HFFc6 (cell line): ENCODE measurements at places on chromosomes 2 and 18.

- DNase-seq: no peak
Measured at GRCh38 chr2:133061874-133062593, 392.0 kb upstream of the LYPD1 start.

- DNase-seq: no peak
Measured at GRCh38 chr2:38293152-38293865, 83.8 kb downstream of the ATL2 start.

GRCh38 chr2:156476850-156477206, 40.6 kb downstream of the GPD2 start:
- peak; percentile 66 for DNase-seq

DNA sequence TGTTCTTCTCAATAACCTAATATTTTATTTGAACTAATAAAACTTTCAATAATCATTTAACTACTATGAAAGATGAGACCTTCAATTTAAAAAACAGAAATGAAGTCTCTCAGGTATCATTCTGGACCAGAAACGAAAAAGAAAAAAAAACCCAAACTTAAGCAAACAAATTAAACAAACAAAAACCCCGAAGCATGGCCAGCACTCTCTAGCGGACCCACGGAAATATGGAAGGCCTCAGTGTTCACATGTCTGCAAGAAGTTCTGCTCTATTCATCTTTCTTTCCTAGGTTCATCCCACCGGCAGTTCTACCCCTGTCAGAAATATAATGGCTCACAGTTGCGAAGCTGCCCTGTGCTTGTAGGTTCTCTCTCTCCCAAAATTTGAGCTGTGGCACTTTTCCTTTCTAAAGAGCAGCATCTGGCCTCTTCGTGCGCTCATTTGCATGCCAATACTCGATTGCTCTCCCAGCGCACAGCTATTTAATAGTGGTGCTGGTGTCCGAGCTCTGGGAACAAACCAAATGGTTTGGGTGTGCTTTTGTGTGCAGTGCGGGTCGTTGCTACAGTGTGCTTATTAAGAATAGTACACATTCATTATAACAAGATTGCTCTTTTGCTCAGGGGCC, 129.0 kb upstream of the ZEB2 start:
- no peak for DNase-seq

DNA sequence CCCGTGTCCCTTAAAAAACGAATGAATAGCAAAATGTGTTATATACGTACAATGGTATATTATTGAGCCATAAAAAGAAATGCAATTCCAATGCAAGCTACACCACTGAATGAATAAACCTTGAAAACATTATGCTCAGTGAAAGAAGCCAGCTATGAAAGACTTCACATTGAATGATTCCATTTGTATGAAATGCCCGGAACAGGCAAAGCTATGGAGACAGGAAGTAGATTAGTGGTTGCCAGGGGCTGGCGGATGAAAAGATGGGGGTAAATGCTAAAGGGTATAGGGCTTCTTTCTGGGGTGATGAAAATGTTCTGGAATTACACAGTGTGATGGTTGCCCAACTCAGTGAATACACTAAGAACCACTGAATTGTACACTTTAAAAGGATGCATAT, 113.3 kb downstream of the NOL10 start:
- DNase-seq: no peak

DNA sequence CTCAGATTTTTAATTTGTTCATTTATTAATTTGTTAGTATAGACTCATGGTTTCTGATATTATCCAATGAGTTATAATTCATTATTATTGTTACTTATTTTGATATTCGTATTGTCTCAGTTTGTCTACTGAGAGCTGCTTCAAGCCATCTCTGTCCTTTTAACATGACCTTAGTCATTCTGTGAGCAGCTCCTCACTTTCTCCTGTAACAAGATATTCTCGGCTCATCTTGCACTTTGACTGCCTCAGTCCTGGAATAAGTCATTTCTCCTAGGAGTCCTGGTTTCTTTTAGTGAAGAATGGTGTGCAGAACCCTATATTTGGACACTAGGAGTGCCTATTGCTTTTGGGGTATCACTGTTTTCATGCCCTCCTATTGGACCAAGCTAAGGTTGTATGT, 13.2 kb downstream of the ASB1 start:
- peak; percentile 19 for DNase-seq

- DNase-seq: no peak
Measured at GRCh38 chr18:41974796-41975201, 19.8 kb downstream of the PIK3C3 start.

DNA sequence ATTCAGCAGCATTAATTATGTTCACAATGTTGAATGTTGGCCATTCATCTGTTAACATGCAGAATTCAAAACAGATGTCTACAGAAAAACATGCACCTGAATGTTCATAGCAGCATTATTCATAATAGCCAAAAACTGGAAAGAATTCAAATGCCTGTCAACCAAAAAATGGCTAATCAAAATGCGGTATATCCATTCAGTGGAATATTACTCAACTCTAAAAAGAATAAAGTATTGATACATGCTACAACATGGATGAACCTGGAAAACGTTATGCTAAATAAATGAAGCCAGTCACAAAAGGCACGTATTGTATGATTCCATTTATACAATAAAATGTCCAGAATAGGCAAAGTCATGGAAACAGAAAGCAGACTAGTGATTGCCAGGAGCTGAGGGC, 68.0 kb downstream of the CCDC88A start:
- DNase-seq: no peak

GRCh38 chr2:158688721-158689120, 106.4 kb upstream of the DAPL1 start:
- DNase-seq: peak; percentile 35

DNA sequence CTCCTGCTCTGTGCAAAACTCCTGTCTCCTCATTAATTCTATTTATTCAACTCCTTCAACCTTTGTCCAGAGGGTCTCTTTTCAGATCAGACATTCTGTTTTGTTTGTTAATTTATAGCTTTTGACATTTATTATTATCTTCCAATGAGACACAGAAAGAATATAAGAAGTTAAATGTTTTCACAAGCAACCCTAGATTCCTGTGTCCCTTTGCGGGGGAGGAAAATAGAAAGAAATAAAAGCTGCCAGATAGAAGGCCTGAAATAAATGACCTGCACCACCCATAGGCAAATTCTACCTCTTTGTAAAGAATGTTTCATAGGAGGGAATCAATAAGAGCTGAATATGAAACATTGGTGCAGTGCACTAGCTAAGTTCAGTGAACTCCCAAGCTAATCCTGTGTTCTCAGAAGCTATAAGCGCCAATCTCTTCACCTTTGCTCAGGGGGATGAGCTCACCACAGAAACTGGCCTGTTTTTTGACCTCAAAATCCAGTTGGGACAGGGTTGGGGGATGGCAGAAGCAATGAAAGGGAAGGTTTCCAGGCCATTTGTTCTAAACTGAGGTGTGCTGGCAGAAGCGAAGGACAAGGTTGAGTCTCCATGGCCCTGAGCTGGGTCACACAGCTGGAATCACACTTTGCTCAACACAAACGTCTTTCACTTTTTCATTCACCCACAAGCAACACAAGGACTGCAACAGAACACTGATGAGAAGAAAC, 258.6 kb downstream of the NRXN1 start:
- DNase-seq: no peak

- no peak for DNase-seq
Measured at GRCh38 chr18:48216639-48217257, 192.4 kb downstream of the ZBTB7C start.

- DNase-seq: peak; percentile 47
Measured at GRCh38 chr2:96485751-96486651, 19.2 kb downstream of the NEURL3 start.

- DNase-seq: no peak
Measured at GRCh38 chr2:230329946-230330605, 3.1 kb downstream of the SP140L start.

GRCh38 chr2:96881349-96882195, 11.7 kb upstream of the SEMA4C start:
- DNase-seq: no peak

GRCh38 chr18:58407263-58407648, 221.6 kb downstream of the ALPK2 start:
- DNase-seq: no peak

- DNase-seq: no peak
Measured at GRCh38 chr2:174768557-174768956, 4.3 kb upstream of the CHRNA1 start.

DNA sequence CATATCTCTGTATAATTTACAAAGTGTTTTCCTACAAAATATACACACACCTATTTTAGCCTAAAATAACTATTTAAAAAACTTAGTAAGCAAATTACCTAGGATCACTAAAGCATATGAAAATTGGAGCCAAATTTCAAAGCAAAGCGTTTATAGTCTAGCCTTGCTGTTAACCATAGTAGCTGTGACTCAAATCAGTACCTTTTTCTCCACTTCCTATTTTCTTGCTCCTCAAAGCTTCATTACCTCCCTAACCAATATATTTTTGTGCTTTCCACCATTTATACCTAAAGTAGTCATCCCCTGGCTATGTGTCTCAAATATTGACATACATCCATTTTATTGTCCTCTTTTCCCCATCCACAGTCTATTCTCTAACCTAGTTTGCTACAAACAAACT, 73.1 kb downstream of the ERBB4 start:
- no peak for DNase-seq

- DNase-seq: no peak
Measured at GRCh38 chr2:241007111-241007510, 8.7 kb downstream of the SNED1 start.

GRCh38 chr2:15643791-15644585, 52.3 kb downstream of the DDX1 start:
- DNase-seq: no peak

DNA sequence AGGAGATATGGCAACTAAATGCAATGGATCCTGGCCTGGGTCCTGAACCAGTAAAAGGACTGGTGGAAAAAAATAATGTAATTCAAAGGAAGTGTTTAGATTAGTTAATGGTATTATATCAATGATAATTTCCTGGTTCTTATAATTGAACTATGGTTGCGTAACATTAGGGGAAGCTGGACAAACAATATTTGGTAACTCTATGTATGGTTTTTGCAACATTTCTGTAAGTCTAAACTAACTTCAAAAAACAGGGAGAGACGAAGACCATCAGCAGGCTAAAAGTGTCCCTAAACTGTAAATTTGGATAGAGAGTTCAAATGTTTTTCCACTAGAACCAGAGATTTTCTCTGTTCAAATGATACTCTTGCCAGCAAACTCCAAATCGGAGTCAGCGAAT, 36.9 kb downstream of the KLF7 start:
- no peak for DNase-seq

DNA sequence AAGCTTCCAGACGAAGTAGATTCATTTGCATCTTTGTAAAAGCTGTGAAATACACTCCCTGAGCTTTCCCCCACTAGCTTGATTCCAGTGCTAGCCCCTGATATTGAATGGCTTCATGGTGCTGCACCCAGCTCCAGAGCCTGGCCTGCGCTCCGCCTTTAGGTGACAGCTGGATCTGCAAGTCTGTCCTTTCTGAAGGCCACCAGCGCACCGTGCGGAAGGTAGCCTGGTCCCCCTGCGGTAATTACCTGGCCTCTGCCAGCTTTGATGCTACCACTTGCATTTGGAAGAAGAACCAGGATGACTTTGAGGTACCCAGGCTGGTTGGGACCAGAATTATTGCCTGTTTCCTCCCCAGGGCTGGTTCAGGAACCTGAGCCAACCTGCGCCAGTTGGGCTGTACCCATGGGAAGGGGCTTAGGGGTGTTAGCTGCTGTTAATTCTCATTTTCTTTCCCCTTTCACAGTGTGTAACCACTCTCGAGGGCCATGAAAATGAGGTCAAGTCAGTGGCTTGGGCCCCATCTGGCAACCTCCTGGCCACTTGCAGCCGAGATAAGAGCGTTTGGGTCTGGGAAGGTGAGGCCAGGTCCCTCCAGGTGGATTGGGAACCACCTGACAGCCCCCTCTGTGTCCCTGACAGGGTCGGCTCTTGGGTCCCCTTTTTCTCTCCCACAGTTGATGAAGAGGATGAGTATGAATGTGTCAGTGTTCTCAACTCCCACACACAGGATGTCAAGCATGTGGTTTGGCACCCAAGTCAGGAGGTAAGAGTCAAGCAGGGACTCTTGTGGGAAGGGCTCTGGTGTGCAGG, 1.3 kb downstream of the CIAO1 start:
- peak; percentile 32 for DNase-seq

GRCh38 chr2:121019071-121019470, 265.9 kb downstream of the TFCP2L1 start:
- no peak for DNase-seq

- no peak for DNase-seq
Measured at GRCh38 chr2:161358838-161359237, 50.6 kb downstream of the PSMD14 start.

DNA sequence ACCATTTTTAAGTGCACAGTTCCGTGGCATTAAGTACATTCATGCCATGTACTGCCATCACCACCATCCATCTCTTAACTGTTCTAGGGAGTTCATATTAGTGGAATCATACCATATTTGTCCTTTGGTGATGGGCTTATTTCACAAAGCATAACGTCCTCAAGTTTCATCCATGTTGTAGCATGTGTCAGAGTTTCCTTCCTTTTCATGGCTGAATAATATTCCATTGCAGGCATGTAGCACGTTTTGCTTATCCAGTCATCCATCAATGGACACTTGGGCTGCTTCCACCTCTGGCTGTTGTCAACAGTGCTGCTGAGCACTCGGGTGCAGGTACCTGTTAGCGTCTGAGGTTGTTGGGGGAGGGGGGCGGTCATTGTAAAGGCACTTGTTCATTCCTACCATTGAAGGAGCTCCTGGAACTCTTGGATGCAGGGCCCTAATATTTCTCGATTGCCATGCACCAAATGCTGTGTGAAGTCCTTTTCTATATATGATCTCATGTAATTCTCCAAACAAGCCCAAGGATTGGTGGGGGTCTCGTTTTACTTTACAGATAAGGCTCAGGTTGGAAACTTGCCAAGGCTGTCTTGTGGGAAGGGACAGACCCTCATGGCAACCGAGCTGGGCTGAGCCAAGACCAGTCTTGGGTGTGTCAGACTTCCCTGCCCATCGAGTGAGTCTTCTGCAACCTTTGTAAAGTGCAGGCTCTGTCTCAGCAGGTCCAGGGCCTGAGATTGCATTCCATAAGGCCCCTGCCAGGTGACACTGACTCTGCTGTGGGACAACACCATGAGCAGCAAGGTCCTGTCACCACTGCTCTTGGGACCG, 42.9 kb upstream of the SH3RF3 start:
- no peak for DNase-seq

DNA sequence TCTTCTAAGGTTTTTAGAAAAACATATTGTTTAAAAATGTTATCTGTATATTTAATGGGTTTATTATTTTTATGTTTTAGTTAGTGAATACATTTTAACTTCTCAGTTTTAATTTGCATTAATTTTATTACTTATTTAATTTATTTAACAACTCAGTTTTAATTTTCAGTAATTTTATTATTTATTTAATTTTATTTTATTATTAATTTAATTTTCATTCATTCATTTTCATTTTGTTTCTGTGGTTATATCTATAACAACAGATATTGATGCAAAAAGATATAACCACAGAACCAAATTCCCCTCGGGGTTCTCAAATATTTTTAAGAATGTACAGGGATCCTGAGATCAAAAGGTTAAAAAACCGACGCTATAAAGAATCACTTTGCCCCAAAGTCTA, 23.0 kb downstream of the FAM237A start:
- DNase-seq: no peak

- DNase-seq: no peak
Measured at GRCh38 chr2:200092235-200092634, 136.9 kb downstream of the MAIP1 start.
